ENCODE measurements at places on chromosomes 4 and X.
A peak's percentile ranks its signal among the peaks of the same experiment; 100 is the strongest.

GRCh38 chrX:118621081-118621759 is 106.2 kb upstream of the IL13RA1 start:
- no peak for DNase-seq

GRCh38 chr4:165207431-165208220 is at the start of gene KLHL2:
KLHL2 (plus strand) TSS chr4:165207561; CDS start chr4:165207877, 316 bp downstream.
- DNase-seq: peak; percentile 81

DNA sequence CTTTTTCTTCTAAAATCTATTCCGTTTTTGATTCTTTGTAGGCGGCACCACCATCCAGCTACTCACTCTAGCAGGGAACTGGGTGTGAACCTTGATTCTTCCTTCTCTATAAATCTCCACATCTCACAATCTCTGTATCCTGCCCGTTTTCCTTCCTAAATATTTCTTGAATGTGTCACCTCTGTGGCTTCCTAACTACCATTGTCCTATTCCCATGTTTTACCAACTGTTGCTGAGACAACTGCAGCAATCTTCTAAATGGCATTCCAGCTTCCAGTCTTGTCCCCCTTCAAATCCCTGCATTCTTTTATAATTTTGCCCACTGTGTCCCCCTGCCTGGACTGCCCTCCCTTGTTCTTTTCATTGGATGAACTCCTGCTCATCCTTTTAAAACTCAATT is 641.3 kb downstream of the RPA4 start:
- no peak for DNase-seq

GRCh38 chrX:112818114-112819007 is 22.3 kb downstream of the AMOT start:
- no peak for DNase-seq

GRCh38 chrX:36241397-36241796 is 321.9 kb downstream of the CFAP47 start:
- no peak for DNase-seq

Measured in activated CD8-positive, alpha-beta memory T cell treated with anti-CD3 and anti-CD28 coated beads, Interleukin-2, amount 50 U/mL, for 48 hours (primary cell).